ENCODE measurements at places on chromosomes 7 and 10.

DNA sequence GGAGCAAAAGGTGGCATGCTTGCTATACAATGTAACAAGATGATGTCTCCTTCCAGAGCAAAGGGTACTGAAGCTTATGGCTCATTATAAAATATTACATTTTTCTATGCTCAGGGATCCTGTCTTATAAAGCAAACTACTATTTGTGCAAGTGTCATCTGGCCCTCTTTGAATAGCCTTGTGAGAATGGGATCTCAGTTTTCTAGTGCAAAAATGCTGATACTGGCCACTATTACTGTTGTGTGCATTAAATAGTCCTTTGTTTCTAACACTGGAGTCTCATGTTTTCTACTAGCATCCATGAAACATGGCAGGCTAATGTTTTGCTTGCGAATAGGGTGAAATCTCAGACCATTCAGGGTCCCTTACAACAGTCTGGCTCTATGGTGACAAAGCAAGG lies 823.0 kb downstream of the REEP3 start:
- DNase-seq = no peak

DNA sequence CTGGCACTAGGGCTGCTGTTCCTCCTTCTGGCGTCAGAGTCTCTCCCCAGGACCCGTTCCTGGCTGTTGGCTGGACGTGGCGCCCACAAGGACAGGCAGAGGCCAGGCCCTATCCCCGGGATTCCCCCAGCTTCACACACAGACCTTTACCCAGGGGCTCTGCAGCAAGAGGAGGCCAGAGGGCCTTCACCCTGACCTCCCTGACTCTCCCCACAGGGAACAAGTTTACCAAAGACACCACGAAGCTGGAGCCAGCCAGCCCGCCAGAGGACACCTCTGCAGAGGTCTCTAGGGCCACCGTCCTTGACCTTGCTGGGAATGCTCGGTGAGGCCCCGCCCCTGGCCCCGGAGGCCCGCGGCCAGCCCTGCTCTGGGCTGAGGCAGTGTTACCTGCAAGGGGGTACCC lies 82.2 kb downstream of the GTF2IRD1 start:
- no peak for DNase-seq

- no peak for DNase-seq
Observed at GRCh38 chr7:109782806-109783205, 1213.1 kb downstream of the DNAJB9 start.

DNA sequence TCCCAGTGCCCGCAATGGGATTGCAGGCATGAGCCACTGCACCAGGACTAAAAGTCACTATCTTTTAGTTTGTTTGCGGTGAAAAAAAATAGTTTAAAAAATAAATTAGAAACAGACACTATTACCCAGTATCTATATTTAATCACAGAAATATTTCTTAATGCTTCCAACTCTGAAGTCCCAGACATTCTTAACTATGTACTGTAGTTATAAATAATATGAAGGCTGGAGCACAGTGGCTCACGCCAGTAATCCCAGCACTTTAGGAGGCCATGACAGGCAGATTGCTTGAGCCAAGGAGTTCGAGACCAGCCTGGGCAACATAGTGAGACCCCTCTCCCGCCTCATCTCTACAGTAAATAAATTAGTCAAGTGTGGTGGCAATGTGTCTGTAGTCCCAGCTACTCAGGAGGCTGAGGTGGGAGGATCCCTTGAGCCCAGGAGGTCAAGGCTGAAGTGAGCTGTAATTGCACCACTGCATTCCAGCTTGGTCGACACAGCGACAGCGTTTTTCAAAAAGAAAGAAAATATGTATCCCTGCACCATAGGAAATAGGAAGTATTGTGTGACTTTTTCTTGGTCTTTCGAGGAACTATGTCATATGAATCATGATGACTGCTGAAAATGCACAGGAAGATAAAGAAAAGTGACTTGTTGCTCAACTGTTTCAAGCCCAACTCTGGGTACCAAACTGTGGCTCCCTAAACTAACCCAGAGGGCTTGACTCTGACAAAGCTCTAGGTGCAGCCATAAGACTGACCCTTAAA lies 74.9 kb upstream of the STEAP1B start:
- DNase-seq = no peak

DNA sequence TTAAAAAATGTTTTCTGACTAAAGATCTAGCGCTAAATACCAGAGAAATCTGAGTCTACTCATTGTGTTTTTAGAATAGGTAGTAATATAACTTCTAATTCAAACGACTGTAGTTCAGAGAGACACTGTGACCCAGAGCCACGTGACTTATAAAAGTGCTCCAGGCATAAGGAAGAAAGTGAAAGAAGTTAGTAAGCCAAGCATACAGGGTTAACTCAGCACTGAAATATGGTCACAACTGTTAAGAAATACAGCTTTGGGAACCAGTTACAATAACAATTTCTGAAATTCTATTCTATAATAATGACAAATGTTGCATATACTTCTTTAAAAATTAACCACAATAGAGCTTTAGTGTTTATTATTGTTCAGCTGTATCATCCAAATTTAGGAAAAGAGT lies 119.1 kb downstream of the TFEC start:
- no peak for DNase-seq

DNA sequence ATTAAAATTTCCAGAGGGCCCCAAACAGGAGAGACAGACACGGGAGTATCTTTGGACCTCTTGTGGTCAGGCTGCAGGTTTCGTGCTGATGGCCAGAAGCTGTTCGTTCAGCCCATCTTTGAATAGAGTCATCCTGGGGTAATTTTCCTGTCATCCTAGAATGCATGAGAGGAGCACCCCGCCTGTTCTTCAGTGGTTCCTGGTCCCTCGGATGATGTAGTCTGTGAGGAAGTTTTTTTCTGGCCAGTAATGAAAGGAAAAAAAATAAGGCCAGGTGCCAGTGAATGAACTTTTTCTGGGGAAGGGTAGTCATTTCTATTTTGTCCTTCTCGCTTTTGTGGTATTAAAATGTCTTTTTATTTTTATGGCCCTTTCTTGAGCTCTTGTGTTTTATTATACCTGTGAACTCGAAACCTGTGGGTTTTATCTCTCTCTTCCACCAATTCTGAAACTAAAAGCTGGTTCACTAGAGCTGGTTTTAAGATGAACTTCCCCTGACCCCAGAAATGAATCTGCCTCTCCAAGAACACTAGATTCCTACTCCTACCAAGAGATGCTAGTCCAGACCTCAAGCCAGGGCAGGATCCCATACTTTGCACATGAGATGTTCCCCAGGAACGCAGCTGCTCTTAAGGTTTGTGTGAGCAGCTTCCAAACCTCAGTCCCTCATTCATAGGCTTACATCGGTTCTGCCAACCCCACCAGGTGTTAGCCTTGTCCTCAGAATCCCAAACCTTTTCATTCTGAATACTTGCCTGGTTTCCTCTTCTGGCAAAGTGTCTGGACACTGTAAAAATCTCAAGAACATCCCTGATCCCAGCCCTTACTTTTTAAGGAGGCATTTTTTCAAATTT lies 15.4 kb upstream of the MEST start:
- DNase-seq = no peak

- DNase-seq = no peak
Observed at GRCh38 chr7:2985866-2986265, 57.8 kb downstream of the CARD11 start.

- DNase-seq = no peak
Observed at GRCh38 chr10:12510984-12511383, 161.6 kb downstream of the CAMK1D start.

GRCh38 chr7:22814261-22815208 lies 8.1 kb downstream of the TOMM7 start:
- DNase-seq = no peak

GRCh38 chr10:33735464-33735923 lies 401.0 kb upstream of the NRP1 start:
- no peak for DNase-seq

- no peak for DNase-seq
Observed at GRCh38 chr7:143507534-143508055, 29.9 kb downstream of the TAS2R41 start.

All from stimulated activated naive CD8-positive, alpha-beta T cell treated with anti-CD3 and anti-CD28 coated beads, Interleukin-15, Interleukin-2, amounts not matched to agents 100 U/mL and 50 U/mL, for 24 hours (primary cell).